ENCODE measurements at places on chromosomes 7 and 10. TPM values are rescaled to one million over a fixed set of nuclear protein-coding genes. Genes with fewer than 3 reads are reported as not detected.
A peak's percentile ranks its signal among the peaks of the same experiment; 100 is the strongest.

The PDE1C gene
- 1.0 TPM for total RNA-seq

The TLX1 gene
- total RNA-seq: not detected

The CPA2 gene
- total RNA-seq: 85.0 TPM

DNA sequence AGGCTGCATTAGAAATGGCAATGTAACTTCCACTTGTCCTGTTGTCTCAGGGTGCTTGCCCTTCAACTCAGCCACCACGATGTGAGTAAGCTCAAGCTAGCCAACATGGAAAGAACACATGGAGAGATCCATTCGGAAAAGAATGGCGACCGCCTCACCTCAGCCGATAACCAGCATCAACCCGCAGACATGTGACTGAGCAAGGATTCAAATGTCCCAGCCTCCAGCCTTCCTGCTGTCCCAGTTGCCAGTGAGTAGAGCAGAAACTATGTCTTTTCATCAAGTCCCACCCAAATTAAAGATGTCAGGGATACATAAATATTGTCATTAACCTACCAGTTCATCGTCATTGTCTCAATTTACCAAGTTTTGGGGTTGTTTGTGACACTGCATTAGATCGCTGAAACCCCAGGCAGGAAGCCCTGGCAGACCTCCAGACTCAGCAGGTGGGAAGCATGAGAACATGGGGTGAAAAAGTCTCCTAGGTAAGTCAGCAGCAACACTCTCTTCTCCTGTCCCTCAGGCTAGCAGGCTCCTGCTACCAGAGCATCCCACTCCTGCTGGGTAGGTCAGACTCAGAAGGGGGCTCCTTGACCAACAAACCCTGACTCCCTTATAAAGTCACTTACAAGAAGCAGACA lies 67.0 kb downstream of the OSBPL3 start:
- H3K27ac ChIP-seq: no peak overlapping the region
- H3K4me1 ChIP-seq: peaks cover 8% of the 10 kb centered on the region
- no peaks in the 10 kb centered on the region for H3K36me3 ChIP-seq
- H3K27me3 ChIP-seq: no peaks in the 10 kb centered on the region

GRCh38 chr10:125953778-125954385 lies 57.5 kb downstream of the FANK1 start:
- no peaks in the 10 kb centered on the region for H3K27me3 ChIP-seq
- DNase-seq: no peak
- peaks cover 5% of the 10 kb centered on the region for H3K36me3 ChIP-seq
- no peak overlapping the region for H3K27ac ChIP-seq

The EXOC6 gene
- total RNA-seq: 21.7 TPM

DNA sequence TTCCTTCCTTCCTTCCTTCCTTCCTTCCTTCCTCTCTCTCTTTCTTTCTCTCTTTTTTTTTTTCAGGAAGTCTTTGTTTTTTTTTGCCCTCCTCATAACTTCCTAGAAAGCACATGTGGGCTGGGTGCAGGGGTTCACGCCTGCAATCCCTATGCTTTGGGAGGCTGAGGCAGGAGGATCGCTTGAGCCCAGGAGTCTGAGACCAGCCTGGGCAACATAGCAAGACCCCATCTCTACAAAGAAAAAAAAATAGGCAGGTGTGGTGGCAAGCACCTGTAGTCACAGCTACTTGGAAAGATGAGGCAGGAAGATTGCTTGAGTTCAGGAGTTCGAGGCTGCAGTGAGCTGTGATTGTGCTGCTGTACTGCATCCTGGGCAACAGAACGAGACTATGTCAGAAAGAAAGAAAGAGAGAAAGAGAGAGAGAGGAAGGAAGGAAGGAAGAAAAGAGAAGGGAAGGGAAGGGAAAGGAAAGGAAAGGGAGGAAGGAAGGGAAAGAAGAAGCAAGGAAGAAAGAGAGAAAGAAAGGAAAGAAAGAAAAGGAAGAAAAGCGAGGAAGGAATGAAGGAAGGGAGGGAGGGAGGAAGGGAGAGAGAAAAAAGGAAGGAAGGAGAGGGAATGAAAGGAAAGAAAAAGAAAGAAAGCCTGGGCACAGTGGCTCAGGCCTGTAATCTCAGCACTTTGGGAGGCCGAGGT lies 13.5 kb upstream of the BAIAP2L1 start:
- peaks cover 32% of the 10 kb centered on the region for H3K4me1 ChIP-seq
- DNase-seq: no peak
- peak overlapping the region; percentile 22 for H3K27ac ChIP-seq
- H3K27me3 ChIP-seq: no peaks in the 10 kb centered on the region
- no peaks in the 10 kb centered on the region for H3K36me3 ChIP-seq
- H3K4me3 ChIP-seq: no peak overlapping the region

GRCh38 chr7:139830782-139831501 lies 1.9 kb downstream of the TBXAS1 start:
- peaks cover 25% of the 10 kb centered on the region for H3K4me1 ChIP-seq
- H3K4me3 ChIP-seq: no peak overlapping the region
- no peaks in the 10 kb centered on the region for H3K27me3 ChIP-seq
- peaks cover 21% of the 10 kb centered on the region for H3K36me3 ChIP-seq
- H3K27ac ChIP-seq: no peak overlapping the region

DNA sequence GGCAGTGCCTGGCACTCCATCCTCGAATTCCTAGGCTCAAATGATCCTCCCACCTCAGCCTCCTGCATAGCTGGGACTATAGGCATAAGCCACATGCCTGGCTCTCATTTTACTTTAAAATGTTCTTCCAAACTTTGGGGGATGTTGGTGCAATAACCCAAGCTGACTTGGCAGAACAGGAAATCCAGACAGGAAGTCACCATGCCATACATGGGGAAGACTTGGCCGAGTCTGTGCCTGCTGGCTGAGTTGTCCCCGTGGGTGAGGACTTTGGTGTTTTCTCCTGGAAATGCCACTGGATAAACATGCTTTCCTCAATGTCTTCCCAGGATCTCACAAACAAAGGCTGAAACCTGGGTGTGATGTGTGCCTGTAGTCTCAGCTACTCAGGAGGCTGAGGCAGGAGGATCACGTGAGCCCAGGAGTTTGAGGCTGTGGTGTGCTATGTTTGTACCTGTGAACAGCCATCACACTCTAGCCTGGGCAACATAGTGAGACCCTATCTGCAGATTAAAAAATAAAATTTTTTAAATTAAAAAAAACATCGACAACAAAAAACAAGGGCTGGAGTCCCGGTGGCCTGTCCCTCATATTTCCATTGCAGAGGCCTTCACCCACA lies 19.8 kb downstream of the HKDC1 start:
- DNase-seq: no peak
- H3K27me3 ChIP-seq: peaks cover 10% of the 10 kb centered on the region
- H3K27ac ChIP-seq: no peak overlapping the region
- H3K36me3 ChIP-seq: no peaks in the 10 kb centered on the region

- no peaks in the 10 kb centered on the region for H3K4me1 ChIP-seq
- H3K36me3 ChIP-seq: peaks cover 28% of the 10 kb centered on the region
These were observed 17.6 kb downstream of the SLC25A40 start for GRCh38 chr7:87858417-87859100.

DNA sequence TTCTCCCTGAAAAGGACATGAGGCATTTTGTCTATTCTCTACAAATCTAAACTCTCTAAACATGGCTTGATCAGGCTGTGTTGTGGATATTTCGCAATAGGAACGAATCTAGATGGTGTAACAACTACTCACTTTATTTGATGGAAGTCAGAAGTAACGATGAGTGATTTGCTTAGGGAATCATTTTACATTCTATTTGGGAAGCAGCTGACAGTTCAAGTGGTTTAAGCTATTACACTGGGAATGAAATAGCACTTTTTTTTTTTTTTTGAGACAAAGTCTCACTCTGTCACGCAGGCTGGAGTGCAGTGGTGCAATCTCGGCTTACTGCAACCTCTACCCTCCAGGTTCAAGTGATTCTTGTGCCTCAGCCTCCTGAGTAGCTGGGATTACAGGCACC lies 44.1 kb downstream of the NPY start:
- H3K27ac ChIP-seq: no peak overlapping the region
- no peaks in the 10 kb centered on the region for H3K36me3 ChIP-seq
- H3K4me1 ChIP-seq: no peaks in the 10 kb centered on the region
- H3K27me3 ChIP-seq: no peaks in the 10 kb centered on the region
- DNase-seq: no peak
- no peak overlapping the region for H3K4me3 ChIP-seq

GRCh38 chr10:115026746-115027140 lies 66.4 kb upstream of the ATRNL1 start:
- no peak overlapping the region for H3K27ac ChIP-seq
- H3K4me3 ChIP-seq: no peak overlapping the region
- DNase-seq: no peak
- no peaks in the 10 kb centered on the region for H3K36me3 ChIP-seq
- peaks cover 18% of the 10 kb centered on the region for H3K27me3 ChIP-seq

- H3K4me3 ChIP-seq: no peak overlapping the region
- no peak overlapping the region for H3K27ac ChIP-seq
- no peak for DNase-seq
- H3K36me3 ChIP-seq: no peaks in the 10 kb centered on the region
- H3K27me3 ChIP-seq: peaks cover 15% of the 10 kb centered on the region
These were observed 235.8 kb downstream of the DNAJB6 start for GRCh38 chr7:157572622-157573021.

The PLAU gene
- 0.93 TPM for total RNA-seq

DNA sequence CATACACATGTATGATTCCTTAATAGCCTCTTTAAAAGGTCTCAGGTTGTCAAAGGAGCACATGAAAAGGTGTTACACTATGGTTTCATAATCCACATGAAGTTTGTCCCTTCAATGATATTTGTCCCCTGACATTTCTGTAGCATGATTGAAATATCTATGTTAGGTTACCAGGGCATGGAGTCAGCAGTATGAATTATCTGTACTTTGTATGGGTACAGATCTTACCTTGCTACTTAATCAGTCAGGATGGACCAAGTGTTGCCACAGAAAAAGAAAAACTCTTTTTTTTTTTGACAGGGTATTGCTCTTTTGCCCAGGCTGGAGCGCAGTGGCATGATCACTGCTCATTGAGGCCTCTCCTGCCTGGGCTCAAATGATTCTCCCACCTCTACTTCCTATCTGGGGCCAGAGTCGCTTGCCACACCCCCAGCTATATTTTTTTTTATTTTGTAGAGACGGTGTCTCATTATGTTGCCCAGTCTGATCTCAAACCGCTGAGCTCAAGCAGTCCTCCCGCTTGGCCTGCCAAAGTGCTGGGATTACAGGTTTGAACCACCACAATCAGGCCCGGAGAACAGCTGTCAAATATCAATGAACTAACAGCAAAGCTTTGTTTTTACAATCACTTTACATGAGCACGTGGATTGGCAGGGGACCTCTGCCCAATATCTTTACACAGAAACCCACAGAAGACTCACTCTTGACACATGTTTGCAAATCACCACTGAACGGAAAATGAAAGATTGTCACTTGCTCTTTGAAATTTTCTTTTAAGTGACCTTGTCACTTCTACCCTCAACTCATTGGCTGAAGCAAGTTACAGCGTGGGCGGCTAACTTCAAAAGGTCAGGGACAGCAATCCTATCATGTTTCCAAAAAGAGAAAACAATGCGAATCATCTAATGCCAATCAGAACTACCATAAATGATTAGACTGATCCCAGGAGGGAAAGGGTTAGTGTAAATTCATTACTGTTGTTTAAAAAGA lies 140.2 kb downstream of the PRKG1 start:
- H3K36me3 ChIP-seq: no peaks in the 10 kb centered on the region
- H3K4me3 ChIP-seq: no peak overlapping the region
- no peak overlapping the region for H3K27ac ChIP-seq
- no peaks in the 10 kb centered on the region for H3K4me1 ChIP-seq
- no peaks in the 10 kb centered on the region for H3K27me3 ChIP-seq

GRCh38 chr10:43667317-43667731 lies 18.6 kb upstream of the ZNF32 start:
- peaks cover 49% of the 10 kb centered on the region for H3K27me3 ChIP-seq
- DNase-seq: peak; percentile 28
- H3K27ac ChIP-seq: no peak overlapping the region

GRCh38 chr10:6350609-6351008 lies 147.9 kb downstream of the PFKFB3 start:
- H3K27ac ChIP-seq: no peak overlapping the region
- no peaks in the 10 kb centered on the region for H3K27me3 ChIP-seq
- H3K4me3 ChIP-seq: no peak overlapping the region
- H3K4me1 ChIP-seq: peaks cover 10% of the 10 kb centered on the region
- H3K36me3 ChIP-seq: peaks cover 4% of the 10 kb centered on the region

DNA sequence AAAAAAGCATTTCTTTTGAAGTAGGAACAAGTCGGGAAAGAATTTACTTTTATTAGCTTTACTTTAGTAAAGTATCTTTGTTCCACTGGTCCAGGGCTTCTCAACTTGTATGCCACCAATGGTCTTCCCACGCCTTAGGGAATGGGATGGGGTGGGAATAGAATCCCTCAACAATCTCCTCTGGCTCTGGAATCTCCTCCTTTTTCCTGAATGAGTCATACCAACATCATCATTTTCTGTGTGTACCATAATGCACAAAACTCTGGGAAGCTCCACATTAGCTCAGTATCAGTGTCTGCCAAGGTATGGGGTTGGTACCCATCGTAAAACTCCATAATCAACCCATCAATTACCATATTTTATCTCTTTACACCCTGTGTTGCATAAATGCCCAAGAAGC lies 159.4 kb upstream of the BMPER start:
- no peak for DNase-seq
- H3K27ac ChIP-seq: no peak overlapping the region
- H3K27me3 ChIP-seq: peaks cover 27% of the 10 kb centered on the region
- H3K36me3 ChIP-seq: no peaks in the 10 kb centered on the region
- peaks cover 3% of the 10 kb centered on the region for H3K4me1 ChIP-seq
- no peak overlapping the region for H3K4me3 ChIP-seq

DNA sequence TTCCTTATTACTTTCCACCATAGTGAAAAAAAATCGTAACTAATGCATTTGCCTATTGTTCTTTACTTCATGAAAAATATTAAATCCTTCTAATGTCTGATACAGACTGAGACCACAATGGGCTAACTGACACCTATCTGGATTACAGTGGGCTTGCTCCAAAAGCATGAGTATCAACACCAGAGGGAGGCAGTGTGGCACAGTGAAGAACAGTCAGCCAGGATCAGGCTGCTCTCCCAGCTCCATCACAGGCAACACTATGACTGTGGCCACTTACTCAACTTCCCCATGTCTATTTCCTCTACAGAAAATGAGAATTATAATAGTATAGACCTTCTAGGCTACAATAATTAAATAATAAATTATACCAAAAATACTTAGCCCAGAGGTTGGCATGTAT lies 97.2 kb downstream of the SLC25A13 start:
- H3K4me1 ChIP-seq: no peaks in the 10 kb centered on the region
- DNase-seq: no peak
- H3K27ac ChIP-seq: no peak overlapping the region
- H3K4me3 ChIP-seq: no peak overlapping the region
- H3K36me3 ChIP-seq: peaks cover 12% of the 10 kb centered on the region
- H3K27me3 ChIP-seq: no peaks in the 10 kb centered on the region

All from progenitor cell of endocrine pancreas (in vitro differentiated cells).